ENCODE measurements at places on chromosomes 4 and X.

GRCh38 chr4:161256716-161257115, 907.1 kb downstream of the FSTL5 start:
- no peak for DNase-seq

- DNase-seq: no peak
These were observed 4.5 kb downstream of the CXXC4 start for GRCh38 chr4:104490096-104490769.

- DNase-seq: no peak
These were observed 120.2 kb upstream of the GUCY1A1 start for GRCh38 chr4:155546451-155546850.

DNA sequence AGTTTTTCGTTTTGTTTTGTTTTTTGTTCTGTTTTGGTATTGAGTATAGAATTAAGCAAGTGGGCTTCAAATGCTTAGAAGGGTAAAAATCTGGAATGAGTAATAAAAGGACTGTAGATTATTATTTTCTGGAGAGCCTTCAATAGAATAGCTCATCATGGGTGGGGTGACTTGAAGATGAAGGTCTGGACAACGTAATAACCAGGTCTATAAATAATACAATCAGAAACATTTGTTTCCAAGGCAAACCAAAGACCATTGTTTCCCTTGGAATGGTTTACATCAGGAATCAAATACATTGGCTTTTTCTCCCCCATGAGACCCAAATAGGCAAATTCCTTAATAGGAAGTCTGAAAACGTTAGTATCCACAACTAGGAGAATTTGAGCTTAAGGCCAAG, 721.6 kb downstream of the RPA4 start:
- no peak for DNase-seq

DNA sequence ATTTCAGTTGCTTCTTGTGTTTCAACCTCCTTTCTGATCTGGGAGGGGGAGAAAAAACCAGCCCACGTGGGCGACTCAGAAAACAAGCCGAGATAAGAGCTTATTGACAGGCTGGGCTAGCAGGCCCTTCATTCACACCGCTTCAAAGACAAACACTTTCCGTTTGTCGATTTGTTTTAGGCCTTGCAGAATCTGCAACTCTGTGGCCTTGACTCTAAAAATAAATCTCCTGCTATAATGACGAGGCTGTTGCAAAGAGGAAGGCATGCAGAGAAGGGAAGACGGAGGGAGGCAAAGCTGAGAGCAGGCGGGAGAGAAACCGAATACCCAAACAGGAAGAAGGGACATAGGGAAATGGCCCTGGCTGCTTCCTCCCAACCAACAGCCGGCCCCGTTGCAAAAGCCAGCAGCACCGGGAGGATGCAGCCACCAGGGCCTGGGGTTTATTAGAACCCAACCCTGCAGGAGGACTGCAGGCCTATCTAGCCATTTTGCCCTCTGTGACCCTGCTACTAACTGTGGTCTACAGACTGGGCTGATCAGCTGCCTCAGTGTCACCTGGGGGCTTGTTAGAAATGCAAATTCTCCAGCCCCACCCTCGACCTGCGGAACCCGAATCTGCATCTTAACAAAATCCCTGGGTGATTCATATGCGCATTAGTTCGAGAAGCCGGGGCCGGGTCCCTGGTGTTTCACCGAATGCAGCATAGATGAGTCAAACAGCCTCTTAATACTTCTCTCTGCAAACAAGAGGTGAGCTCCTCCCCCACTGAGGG, 325.5 kb downstream of the BCOR start:
- DNase-seq: no peak

DNA sequence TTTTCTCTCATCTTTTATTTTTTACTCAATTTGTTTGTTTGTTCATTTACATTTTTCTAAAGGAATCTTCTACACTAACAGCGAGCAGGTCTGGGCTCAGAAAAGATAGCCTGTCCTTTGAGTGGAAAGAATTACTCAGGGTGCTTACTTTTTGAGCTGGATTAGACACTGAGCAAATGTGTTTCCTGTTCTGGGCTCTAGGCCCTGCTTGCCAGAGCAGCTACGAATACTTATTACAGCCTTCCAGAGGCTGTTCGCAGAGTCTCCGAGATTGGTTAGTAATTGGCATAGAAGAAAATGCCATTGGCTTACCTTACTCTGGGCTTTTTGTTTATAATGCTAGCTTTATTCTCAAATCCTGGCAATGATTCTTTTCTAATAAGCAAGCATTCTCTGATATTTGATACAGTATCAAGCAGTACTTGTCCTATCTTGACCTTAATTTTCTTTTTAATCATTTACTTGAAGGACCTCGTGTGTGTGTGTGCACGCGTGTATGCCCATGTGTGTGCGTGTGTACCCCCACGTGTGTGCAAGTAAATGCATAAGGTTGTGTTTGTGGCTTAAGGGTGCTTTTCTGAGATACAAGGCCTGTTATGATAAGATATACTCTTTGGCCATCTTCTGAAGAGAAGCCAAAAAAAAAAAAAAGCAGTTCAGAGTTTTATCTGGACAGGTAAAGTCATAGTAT, 76.2 kb upstream of the GRXCR1 start:
- no peak for DNase-seq

- no peak for DNase-seq
These were observed 40.8 kb upstream of the CLDN24 start for GRCh38 chr4:183362916-183363542.

DNA sequence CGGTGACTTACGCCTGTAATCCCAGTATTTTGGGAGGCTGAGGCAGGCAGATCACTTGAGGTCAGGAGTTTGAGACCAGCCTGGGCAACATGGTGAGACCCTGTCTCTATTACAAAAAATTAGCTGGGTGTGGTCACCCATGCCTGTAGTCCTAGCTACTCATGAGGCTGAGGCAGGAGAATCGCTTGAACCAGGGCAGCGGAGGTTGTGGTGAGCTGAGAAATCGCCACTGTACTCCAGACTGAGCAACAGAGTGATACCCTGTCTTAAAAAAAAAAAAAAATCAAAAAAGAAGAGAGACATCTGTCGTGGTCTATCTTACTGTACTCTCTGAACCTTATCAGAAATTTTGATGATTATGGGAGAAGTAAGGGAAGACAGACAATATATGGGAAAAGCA, 144.3 kb downstream of the CAMK2D start:
- no peak for DNase-seq

DNA sequence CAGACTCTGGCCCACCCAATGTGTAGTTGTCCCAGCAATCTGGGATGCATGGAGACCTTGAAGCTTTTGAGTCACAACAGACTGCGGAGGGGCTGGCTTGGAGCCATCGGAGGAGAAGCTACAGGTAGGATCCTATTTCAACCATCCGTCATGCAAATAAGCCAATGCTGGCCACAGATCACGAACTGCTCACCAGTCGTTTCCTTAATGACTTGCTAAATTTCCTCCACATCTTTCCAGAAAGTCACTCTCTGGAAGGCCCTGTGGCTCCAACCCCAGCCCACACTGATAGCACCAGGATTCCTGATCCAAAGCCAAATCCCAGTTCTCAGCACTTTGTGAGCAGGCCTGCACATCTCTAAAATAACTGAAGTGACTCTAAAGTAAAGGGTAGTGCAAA, 321.3 kb downstream of the RAB28 start:
- DNase-seq: no peak

DNA sequence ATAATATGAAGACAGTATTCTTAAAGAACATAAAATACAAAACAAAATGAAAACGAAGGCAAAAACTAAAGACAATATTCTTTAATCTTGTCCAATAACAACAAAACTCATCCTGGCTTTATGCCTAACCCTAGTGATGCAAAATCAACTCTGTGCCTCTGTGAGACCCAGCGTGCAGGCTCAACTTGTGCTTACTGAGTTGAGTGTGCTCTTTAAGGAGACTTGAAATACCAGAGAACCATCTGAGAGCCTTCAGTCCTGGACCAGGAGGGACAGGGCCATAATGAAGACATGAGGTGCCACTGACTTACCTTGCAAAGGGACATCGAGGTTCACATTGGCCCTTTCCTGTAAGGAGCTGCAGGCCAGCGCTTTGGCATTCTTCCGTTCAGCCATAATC, 77.1 kb downstream of the NSUN7 start:
- no peak for DNase-seq

DNA sequence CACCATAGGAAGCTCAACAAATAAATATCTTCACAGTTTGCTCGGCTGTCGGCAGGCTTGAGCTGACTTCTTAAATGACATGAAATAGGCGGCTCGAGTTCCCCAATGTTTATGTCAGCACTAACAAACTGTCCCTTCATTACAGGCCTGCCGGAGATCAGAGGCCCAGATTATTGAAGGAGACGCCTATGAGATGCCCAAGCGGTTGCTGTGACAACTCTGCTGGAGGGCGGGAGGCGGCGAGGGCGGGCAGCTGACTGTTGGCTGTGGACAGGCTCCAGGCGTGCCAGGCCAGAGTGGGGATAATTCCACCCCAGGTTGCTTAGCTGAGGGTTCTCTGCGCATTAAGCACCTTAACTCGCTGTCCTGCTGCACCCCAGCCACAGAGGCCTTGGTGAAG, 39.2 kb upstream of the MSX1 start:
- DNase-seq: no peak

DNA sequence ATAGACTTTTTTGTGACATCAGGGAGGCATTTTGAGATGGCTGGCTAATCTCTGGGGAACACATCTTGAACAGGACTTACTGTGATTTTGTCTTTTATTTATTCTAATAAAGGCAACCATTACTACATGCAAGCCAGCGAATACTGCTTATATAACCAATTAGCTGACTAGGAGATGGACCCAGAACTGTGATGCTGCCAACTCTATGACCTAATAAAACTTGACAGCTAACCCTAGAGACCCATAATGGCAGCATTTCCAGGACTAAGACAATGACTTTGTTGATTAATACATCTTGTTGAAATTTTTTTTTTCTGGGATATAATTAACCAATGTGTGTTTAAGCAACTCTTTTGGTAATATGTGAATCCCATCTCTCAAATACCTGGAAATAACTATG, 584.6 kb downstream of the PRR32 start:
- no peak for DNase-seq

- DNase-seq: peak; percentile 78
These were observed 68.7 kb downstream of the NBDY start for GRCh38 chrX:56797574-56798338.

DNA sequence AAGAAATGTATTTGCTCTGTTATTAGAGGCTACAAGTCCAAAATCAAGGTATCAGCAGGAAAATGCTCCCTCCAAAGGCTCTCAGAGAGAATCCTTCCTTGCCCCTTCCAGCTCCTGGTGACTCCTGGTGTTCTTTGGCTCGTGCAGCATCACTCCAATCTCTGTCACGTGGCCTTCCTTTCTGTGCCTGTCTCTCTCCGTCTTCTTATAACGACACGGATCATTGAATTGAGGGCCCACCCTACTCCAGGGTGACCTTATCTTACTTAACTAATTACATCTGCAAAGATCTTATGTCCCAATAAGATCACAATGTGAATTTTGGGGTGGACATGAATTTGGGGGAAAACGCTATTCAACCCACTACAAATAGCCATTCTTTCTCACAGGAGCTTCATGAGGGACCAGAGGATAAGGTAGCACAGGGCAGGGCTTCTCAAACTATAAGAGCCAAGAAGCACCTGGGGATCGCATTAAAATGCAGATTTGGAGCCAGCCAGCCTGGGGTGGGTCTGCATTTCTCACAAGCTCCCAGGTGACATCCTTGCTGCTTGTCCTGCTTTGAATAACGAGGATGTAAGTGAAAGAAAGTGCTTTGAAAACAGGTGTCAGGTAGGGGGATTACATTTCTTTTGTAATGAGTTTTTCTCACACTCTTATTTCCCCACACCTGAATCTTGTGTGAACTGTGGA, 41.9 kb upstream of the APLN start:
- no peak for DNase-seq

- no peak for DNase-seq
These were observed 3.4 kb downstream of the SLC7A11 start for GRCh38 chr4:138238521-138239292.

DNA sequence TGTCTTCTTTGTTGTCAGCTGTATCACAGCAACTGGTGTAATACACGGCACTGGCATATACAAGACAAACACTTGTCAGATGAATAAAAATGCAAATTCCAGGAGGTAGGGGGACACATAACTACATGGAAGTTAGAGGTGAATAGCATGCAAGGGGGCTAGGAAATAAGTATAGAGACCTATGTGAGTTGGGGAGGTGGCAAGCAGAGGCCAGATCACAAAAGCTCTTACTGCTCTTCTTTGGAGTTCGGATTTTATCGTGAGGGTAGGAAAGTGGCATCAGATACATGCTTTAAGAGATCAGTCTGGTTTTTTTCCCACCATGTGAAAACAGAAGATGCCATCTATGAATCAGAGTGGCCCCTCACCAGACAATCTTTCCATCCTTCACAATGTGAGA, 2.8 kb upstream of the SRP72 start:
- DNase-seq: no peak

GRCh38 chr4:10688022-10688421, 3.5 kb upstream of the CLNK start:
- DNase-seq: no peak

DNA sequence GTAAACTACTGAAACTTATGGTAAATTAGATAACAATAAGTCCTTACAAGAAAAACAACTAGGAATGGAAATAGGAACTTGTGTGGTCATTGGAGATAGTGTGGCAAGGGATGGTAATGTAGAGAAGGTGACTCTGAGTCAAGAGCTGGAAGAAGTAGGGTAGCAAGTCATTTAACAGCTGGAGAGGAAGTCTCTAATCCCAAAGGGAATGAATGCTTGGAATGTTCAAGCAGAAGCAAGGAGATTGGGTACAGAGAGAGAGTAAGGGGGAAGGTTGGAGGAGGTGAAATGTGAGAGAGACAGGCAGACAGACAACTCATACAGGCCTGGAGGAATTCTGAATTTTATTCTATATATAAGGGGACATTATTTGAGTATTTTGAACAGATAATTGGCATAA, 260.6 kb upstream of the MAD2L1 start:
- DNase-seq: no peak

GRCh38 chr4:14400307-14400706, 602.0 kb upstream of the CPEB2 start:
- DNase-seq: no peak

- DNase-seq: no peak
These were observed 51.5 kb upstream of the RAP2C start for GRCh38 chrX:132270699-132271098.

GRCh38 chr4:8571702-8572685, 8.2 kb upstream of the GPR78 start:
- DNase-seq: no peak

Measured in hematopoietic multipotent progenitor cell treated with erythropoietin and hydrocortisone succinate and interleukin-3 and kit ligand, for 15 days (in vitro differentiated cells).